Stimulated activated CD4-positive, alpha-beta T cell treated with anti-CD3 and anti-CD28 coated beads, Interleukin-1b, Interleukin-23, amount 100 ng/mL, for 1 hour (primary cell): ENCODE measurements at places on chromosomes 11 and 22.

DNA sequence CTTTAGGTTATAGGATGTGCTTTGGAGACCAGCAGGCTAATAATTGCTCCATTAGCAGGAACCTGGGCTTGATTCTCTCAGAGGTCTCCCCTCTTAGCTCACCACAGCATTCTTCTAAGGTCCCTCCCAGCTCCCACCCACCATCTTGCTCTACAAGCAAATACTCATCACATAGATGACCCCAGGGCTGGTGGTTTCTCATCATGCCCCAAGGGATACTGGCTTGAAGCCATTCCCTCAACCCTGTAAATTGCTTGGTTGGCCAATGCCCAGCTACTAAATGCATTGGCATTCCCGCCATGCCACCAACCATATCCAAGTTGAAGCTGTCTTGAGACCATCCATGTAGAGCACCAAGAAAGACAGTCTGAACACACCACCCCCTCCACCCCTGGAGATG, 130.2 kb upstream of the NCAM1 start:
- DNase-seq = no peak

GRCh38 chr11:19560156-19560555, 152.5 kb upstream of the NAV2 start:
- no peak for DNase-seq

DNA sequence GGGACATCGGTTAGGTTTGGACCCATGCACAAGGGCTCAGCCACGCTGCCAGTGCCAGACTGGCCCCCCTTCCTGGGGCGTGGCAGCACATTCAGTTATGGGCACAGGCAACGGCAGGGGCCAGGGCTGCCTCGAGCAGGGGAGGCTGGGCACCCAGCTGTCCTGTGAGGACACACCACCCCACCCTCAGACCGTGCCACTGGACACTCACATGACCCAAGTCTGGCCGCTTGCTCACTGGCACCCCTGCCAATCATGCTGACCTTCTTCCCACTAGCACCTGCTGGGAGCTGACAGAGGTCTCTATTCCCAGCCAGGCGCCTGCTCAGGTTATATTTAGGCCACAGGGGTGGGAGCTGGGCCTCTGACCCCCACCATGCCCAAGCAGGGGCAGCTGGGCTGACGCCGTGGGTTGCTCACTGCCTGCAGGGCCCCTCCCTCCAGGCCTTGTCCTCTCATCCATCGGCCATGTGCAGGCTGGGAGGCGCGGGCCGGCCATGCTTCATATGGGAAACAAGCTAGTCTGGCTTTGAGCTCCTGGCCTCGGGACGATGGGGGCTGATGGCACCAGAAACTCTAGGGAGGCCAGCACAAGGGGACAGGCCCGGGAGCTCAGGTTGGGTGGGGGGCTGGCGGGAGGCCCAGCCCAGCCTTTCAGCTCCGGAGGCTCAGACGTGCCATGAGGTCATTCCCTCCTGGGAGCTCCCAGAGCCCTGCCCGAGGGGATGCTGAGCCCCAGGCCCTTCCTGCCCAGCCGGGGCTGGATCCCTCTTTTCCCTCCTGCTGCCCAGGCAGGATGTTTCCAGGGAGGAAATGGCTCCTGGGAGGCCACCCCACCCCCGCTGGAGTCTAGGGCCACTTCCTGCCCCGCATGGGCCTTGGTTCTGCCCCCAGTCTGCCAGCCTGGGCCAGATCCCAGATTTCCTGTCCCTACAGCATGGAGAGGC, 15.2 kb upstream of the TBX1 start:
- no peak for DNase-seq

- DNase-seq = no peak
Observed at GRCh38 chr11:126585774-126586491, 230.4 kb downstream of the ST3GAL4 start.

GRCh38 chr11:65242389-65242788, 19.4 kb upstream of the POLA2 start:
- DNase-seq = no peak

GRCh38 chr11:12403122-12403996, 26.0 kb downstream of the PARVA start:
- no peak for DNase-seq

- DNase-seq = no peak
Observed at GRCh38 chr11:71425860-71426259, 22.3 kb downstream of the DHCR7 start.

GRCh38 chr11:3169255-3170043, 4.3 kb upstream of the OSBPL5 start:
- DNase-seq = no peak

GRCh38 chr11:15821451-15821850, 534.9 kb downstream of the SOX6 start:
- DNase-seq = no peak

DNA sequence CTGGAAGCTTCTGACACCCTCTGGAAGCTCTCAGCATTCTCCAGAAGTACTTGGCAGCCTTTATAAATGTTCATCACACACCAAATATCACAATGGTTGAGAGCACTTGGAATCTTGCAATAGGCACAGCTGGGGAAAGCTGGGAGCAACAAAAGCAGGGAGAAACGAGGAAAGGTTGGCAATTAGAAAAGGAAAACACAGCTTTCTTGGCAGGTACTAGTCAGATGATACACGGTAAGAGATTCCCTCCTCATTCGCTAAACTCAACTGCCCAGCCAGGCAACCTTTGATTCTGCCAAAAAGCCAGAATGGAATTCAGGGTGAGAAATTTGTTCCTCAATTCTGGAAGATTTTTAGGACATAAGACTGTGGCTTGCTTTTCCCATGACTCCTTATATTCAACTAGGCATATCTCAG, 576.9 kb upstream of the ANO5 start:
- DNase-seq = no peak
